ENCODE measurements at places on chromosomes 12 and 14.

DNA sequence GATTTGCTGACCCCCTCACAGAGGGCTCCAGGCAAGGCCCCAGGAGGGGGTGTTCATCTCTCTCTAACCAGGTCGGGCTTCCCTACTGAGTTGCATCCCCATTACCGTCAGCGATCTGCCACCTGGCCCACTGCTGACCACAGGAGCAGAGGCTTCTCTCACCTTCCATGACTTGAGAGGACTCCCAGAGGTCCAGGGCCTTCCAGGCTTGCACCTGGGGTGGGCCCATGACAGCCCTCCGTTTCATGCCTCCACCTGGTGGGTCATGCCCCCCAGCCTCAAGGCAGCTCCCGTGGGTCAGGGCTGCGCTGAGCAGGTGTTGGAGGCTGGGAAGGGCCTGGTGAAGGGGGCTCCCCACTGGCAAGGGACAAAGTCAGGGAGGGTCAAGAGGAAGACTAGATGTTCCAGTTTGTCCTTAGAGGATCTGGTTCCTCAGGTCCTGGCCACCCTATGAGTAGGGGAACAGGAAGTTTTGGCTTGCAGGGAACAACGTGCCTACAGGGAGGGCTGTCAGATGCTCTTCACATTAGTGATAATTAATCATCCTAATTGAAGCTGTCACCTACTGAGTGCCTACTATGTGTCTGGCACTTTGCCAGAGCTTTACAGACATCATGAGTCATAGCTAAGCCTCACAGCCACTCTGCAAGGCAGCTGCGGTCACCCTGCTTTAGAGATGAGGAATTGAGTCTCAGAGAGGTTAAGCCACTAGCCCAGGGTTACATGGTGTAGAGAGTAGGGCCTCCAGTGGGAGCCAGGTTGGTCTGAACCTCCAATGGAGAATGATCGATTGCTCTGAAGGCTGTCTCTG lies 13.8 kb downstream of the NFKBIA start:
- no peak for DNase-seq

DNA sequence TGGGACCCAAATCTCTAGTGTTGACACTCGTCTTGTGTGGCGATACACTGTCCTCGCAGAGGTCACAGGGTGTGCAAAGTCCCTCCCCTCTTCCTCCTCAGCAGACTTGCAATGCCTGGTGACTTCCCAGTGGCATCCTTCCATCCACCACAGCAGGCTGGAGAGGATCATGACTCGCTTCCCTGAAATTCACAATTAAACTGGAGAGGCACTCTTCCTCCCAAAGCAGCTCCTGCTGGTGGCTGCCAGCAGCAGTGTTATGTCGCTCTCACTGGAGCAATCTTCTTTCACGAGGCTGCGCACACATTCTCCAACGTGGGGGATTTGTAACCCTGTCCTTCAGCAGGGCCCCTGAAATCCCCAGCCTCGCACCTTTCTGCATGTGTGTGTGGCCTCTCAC lies 145.2 kb upstream of the TMCC3 start:
- no peak for DNase-seq

GRCh38 chr12:109182041-109182839 lies 65.9 kb downstream of the ACACB start:
- no peak for DNase-seq

DNA sequence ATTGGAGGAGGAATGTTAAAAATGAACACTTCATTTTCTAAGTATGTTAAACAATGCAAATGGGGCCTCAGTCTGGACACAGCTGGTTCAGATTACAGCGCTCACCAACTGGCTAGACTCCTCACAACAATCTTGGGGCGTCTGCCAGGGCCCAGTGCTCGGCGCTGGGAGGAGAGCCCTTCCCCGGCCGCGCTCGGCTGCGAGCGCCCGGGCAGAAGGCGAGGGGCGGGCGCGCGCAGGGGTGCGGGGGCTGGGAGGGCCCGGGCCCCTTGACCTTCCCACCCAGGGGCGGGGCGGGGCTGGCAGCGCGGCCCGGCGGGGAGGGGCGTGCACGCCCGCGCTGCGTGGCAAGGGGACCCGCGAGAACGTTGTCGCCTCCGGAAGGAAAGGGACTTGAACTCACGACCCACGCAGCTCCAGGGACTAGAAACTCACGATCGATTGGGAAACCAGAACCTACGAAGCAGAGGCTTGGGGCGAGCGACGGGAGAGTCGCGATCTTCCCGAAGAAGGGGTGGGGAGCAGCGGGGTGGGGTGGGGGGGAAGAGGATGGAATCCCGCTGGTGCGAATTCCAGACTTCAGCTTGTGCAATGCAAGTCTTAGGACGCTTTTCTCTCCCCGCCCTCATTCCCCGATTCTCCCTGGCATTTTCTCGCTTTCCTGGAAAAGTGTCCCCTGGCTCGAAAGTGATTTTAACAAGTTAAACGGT lies at the start of gene FBLN5:
FBLN5 (minus strand) TSS at position 220 of the 710 bp plus-strand sequence. CDS start 465 bp downstream, outside the sequence.
- no peak for DNase-seq

DNA sequence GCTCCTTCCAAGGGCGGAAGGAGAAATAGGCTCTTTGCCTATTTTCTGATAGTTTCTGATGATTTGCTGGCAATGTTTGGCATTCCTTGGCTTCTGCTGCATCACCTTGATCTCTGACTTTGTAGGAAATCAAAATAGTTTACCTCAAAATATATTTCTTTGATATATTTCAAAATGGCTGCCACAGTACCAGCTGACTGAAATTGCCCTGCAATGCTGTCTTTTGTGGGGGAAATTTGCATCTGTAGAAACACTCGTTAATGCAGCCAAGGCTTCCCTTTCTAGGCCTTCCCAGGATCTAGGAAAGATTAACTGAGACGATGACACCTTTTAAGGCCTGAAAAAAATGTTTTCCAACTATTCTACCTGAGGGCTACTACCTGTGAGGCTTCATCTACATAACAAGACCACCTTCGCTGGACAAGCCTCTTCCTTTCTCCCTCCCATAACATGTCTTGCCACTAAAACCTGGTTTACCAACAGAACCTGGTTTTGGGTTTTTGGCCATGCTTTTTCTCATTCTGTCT lies 212.8 kb upstream of the SSTR1 start:
- DNase-seq: no peak

- no peak for DNase-seq
Measured at GRCh38 chr12:46664761-46665287, 161.0 kb downstream of the SLC38A4 start.

GRCh38 chr14:81567302-81567701 lies 33.6 kb upstream of the SEL1L start:
- no peak for DNase-seq

DNA sequence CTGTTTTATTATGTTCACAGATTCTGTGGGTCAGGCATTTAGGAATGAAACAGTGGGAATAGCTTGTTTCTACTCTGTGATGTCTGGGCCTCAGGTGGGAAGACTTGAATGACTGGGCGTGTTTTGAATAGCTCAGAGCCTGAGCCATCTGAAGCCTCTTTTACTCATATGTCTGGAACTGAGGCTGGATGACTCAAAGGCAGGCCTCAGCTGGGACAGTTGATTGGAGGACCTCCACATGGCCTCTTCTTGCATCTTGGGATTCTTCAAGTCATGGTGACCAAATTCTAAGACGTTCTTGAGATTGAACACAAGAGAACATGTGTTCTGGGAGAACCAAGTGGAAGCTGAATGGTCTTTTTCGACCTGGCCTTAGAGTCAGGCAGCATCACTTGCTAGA lies 45.8 kb upstream of the TBX3 start:
- DNase-seq: no peak

- no peak for DNase-seq
Measured at GRCh38 chr14:88321692-88322503, 1.2 kb downstream of the KCNK10 start.

DNA sequence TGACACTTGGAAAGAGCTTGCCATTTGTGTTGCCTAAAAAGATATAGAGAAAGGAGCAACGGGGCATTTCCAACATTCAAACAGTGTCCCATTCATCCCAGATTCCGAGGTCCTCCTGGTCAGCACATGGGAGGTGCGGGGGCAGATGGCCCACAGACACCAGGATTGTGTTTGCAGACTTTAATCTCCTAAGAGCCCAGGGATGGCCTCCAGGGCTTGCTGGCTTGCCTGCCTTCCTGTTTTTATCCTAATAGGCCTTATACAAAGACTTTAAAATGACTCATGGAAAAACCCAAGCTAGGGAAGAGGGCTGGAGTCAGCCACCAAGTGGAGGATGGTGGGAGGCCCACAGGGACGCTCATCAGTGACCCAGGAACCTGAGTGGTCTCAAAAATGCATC lies 21.5 kb upstream of the FAM181A start:
- no peak for DNase-seq

GRCh38 chr12:104858611-104859543 lies 99.2 kb downstream of the SLC41A2 start:
- no peak for DNase-seq

GRCh38 chr12:96260231-96260630 lies 66.1 kb downstream of the ELK3 start:
- DNase-seq: no peak

- DNase-seq: no peak
Measured at GRCh38 chr14:97719931-97720330, 922.7 kb downstream of the VRK1 start.

- no peak for DNase-seq
Measured at GRCh38 chr14:72565149-72565559, 328.7 kb downstream of the DPF3 start.

DNA sequence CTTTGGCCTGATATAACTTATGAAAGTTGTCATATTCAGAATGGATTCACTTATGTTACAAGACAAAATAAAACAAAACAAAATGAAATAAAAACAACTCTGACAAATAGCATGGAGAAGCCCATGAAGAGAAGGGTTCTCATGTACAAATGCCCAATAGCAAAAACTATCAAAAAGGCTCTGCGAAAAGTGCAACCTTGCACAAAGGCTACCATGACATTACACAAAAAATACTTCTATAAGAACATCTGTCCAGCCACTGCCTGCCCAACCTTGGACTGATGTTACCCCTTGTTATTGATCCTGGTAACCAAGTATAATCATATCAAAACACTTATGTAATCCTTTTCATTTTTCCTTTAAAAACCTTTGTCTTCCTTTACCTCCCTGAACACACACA lies 213.0 kb downstream of the ATP23 start:
- no peak for DNase-seq

All from NCI-H1694 treated with DMSO at 0.1 percent for 48 hours (cell line).